ENCODE measurements at places on chromosomes 6 and 20.

- no peak for DNase-seq
These were observed 40.7 kb upstream of the TBX18 start for GRCh38 chr6:84805145-84805544.

GRCh38 chr6:55666606-55667225 is 87.7 kb upstream of the HMGCLL1 start:
- DNase-seq, result no peak

- DNase-seq, result no peak
These were observed 1.2 kb downstream of the SMIM29 start for GRCh38 chr6:34247481-34248197.

DNA sequence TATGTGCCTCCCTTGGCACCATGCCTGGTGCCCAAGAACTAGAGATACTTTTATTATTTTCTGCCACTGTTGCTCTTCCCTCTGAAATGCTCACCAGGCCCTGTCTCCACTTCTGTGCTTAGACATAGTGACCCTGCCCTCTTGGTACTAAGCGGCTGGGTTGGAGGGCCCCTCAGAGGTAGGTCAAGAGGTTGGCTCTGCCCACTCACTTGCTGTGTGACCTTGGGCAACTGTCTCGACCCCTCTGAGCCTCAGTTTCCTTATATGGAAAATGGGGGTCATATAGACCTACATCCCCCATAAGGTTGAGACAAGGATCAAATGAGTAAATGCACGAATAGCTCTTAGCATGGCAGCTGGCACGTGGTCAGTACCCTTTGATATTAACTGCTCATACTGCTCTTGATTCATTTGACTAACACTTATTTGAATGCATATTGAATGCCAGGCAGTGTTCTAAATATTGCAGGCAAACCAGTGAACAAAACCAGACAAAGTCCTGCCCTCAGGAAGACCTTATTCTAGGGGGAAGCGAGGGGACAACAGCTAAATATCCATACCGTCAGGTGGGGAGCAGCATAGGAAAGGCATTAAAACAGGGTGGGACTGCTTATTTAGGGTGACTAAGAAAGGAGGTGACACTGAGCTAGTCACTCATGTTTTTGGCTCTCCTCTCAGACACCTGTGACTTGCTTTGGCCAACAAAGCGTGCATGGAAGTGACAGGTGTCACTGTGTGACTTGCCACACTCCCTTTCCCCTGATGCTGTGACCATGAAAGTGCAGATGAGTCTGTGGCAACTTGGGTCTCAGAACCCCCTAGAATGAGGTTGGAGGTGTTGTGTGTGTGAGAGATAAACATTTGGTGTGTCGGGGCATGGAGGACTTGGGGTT is 14.3 kb upstream of the SPO11 start:
- peak; percentile 31 for DNase-seq

DNA sequence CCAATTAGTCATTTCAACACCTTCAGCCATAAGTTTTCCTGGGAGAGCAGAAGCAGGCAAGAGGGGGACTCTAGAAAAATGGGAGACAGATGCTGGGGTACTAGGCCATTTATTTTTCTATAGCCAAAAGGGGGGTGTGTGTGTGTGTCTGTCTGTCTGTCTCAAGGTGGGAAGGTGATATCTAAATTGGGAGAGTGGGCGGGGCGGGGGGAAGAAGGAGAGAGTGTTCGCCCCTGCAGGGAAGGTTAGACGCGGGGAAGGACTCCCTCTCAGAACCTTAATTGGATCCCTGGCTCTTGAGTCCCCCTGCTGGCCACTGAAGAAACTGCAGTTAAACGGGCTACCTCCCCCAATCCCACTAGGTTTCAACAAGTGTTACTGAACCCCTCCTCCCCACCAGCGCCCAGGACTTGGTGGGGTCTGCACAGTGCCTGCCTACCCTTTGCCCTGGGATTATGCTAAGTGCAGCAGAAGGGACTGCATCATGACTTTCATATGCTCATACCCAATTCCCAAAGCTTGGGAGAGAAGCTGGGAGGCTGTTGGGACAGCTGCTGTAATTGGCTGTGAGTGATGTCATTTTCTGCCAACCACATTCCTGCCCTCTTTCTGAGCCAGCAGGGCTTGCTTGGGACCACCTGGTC is 45.8 kb downstream of the FOXP4 start:
- peak; percentile 61 for DNase-seq

GRCh38 chr6:88919032-88919431 is 44.4 kb downstream of the RNGTT start:
- DNase-seq, result no peak

DNA sequence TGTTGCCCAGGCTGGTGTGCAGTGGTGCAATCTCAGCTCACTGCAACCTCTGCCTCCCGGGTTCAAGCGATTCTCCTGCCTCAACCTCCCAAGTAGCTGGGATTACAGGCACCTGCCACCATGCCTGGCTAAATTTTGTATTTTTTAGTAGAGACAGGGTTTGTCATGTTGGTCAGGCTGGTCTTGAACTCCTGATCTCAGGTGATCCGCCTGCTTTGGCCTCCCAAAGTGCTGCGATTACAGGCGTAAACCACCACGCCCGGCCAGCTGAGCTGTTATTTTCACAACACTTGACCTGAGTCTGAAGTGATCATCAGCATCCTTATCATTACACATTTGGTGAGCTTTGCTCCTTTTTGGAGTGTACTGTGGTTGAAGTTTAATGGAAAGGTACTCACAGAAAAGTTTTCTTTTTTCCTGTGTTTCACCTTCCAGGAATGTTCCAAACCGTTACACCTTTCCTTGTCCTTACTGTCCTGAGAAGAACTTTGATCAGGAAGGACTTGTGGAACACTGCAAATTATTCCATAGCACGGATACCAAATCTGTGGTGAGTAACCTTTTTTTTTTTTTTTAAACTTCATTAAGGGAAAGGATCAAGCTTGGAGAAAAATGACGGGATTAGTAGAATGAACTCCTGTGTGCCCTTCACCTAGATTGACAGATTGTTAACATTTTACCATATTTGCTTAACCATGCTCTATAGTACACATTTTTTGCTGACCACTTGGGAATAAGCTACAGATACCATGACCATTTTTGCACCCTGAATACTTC is 9.7 kb downstream of the RNF114 start:
- DNase-seq, result no peak

GRCh38 chr6:99187429-99187828 is 162.0 kb downstream of the FAXC start:
- DNase-seq, result no peak

DNA sequence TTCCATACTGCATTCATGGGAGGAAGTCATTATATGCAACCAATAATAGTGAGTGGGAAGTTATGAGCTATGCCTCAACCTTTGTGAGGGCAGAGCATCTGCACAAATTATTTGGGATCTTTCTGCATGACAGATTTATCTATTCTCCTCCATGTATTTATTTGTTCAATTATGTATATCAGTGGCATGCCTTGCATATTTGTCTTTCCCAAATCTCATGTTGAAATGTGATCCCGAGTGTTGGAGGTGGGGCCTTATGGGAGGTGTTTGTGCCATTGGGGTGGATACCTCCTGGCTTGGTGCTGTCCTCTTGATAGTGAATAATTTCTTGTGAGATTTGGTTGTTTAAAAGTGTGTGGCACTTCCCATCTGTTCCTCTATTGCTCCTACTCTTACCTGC is 1246.0 kb upstream of the CITED2 start:
- no peak for DNase-seq

DNA sequence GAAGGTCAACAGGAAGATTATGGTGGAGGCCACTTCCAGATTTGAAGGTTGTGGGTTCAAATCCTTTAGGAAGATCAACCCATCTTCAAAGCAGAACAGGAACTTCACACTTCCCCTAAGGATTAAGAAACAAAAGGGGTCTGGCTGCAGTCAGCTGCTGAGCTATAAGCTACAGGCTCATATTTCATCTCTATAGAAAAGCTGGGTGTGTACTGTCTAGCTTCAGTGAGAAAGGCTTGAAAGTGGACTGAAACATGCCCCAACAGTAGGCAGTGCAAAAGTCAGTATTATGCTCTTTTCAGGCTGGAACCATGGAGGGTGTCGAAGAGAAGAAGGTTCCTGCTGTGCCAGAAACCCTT is 60.1 kb upstream of the SPDEF start:
- DNase-seq, result no peak

- DNase-seq, result no peak
These were observed 5.6 kb downstream of the TFAP2A start for GRCh38 chr6:10409233-10409721.

- DNase-seq, result no peak
These were observed 42.1 kb upstream of the SYNCRIP start for GRCh38 chr6:85684809-85685171.

DNA sequence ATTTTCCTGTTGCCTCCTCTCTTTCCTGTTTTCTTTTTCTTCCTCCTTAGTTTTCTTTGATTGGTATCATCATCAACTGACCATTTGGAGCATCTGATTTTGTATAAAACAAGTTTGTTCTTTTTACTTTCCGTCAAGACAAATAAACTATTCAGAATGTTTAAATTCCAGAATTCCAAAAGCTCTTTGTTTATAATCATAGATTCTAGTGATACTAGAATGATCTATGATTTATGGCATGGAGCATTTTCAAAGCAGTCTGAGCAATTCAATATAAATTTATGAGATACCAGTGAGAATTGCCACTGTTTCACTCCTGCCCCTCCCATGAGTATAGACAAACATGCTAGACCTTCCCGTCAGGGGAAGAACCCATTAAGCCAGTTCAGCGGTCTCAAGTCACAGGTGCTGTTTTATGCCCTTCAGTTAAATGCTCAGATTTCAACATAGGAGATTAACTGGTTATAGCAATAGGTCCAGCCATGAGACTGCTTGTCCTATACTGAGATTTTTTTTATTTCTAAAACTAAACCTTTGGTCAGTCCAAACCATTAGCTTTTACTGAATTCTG is 60.7 kb downstream of the GRIK2 start:
- DNase-seq, result no peak

DNA sequence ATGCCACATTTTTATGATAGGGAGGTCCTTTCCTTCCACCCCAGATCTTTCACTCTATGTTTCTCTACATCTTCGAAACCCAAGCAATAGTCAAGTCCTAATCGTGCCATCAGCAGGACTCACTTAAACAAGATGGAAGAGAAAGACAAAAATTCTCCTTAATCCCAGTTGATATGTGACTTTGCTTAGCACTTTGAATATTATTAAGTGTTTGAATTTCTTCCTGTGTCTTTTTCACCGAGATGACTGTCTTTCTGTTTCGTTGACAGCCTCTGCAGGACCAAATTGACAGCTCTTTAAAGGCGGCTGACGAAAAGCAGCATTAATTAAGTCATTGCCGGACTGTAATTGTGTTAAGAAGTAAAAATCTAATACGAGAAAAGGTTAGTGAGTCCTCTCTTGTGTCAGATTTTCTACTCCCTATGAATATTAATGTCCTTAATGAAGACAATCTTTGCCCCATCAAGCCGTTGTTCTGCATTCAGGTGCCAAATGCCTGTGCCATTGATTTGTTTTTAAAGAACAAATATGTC is 208.8 kb upstream of the TSHZ2 start:
- no peak for DNase-seq

GRCh38 chr20:35489717-35490116 is 34.3 kb downstream of the CEP250 start:
- peak; percentile 63 for DNase-seq

DNA sequence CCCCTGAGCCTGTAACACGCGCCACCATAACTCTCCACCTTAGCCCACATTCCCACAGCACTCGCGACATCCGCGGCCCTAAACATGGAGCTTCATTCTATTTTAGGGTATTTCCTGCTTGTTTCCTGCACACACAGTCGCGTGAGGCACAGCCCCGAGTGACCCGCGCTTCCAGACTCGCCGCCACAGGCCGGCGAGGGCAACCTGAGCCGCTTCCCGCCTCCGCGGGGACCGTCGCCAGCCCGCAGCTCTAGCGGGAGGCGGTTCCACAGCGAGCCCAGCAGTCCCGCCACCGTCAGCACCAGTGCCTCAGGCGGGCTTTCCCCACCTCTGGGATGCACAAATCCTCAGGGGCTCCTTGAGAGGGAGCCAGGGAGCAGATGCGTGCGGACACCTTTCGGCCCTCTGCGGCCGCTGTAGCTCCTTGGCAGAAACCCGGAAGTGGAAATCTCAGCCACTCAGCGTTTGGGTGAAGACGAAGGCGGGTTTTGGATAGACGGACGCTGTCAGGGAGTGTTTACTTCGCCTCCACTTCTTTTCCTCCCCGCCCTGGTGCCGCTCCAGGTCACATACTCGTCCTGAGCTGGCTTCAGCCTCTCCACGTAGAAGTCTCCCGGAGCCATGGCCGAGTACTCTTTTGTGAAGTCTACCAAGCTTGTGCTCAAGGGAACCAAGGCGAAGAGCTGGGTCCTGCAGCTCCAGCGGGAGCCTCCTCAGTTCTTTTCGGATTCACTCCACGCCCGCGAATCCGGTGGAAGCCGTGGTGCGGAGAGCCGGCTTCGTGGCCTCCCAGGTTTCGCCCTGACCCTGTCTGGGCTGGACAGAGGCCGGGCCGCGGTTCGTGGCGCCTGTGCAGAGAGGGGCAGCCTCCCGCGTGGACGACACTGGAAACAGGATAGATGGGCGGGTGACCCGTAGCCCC is 2177.4 kb upstream of the DEFB115 start:
- no peak for DNase-seq

- DNase-seq, result no peak
These were observed 94.0 kb downstream of the SCML4 start for GRCh38 chr6:107730106-107730505.

- peak; percentile 23 for DNase-seq
These were observed 197.7 kb downstream of the FAXC start for GRCh38 chr6:99151634-99152346.

DNA sequence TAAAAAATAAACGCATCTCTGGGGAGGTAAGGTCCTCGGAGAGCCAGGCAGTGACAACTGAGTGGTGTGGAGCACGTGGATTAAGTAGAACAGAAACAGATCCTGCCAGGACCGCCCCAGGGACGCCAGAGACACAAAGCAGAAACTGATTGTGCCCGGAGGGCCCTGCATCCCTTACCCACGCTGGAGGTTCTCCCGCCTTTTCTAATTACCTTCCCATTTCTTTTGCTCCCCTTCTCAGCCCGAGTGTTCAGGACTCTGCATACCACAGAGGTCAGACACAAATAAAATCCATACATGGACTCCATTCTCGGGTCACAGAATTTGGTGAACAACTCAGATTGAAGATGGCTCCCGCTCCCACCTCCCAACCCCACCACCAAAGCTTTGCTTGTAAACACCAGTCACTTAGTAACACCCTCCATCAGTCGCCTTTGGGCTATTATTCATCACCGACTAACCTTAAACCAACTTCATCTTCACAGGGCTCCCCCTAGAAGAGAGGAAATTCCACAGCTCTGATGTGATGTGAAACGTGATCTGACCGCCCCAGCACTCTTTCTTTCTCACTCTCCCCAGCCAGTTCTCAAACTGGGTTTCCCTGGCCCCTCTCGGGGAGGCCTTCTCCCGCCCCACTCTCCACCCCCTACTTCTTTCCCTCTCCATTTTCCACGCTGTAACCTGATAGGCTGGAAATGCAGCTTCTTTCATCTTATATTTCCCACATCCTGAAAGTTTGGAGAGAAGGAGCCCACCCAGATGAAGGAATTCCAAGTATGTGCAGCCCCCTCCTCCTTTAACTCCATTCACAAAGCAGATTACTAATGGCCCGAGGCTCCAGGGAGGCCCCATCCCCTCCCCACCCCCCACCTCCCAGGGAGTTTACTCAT is 32.5 kb upstream of the PIM1 start:
- no peak for DNase-seq

All from Jurkat, Clone E6-1 (cell line).